ENCODE measurements at places on chromosomes 1 and 21.
A peak's percentile ranks its signal among the peaks of the same experiment; 100 is the strongest.

DNA sequence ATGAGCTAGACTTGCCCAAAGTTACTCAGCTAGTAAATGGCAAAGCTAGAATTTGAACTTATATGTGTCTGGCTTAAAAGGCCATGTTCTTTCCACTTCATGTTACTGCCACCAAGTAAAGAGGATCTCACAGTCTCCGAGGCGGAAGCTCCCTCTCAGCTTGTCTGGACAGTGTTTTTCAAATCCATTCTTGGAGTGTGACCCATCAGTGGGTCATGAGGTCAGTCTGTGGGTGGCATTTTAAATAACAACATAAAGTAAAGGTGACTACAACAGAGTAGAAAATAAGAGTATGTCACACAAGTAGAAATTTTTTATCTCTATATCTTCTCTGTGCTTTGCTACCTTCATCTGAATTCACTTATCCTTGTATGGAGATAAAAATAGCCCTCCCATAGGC lies 3.2 kb upstream of the HMGB4 start:
- no peaks in the 10 kb centered on the region for H3K27me3 ChIP-seq
- no peaks in the 10 kb centered on the region for H3K36me3 ChIP-seq
- no peak overlapping the region for H3K27ac ChIP-seq

GRCh38 chr1:11023201-11023600 lies 10.7 kb downstream of the TARDBP start:
- H3K27me3 ChIP-seq = no peaks in the 10 kb centered on the region
- H3K36me3 ChIP-seq = peaks cover 66% of the 10 kb centered on the region
- no peak overlapping the region for H3K27ac ChIP-seq
- H3K4me3 ChIP-seq = no peak overlapping the region

DNA sequence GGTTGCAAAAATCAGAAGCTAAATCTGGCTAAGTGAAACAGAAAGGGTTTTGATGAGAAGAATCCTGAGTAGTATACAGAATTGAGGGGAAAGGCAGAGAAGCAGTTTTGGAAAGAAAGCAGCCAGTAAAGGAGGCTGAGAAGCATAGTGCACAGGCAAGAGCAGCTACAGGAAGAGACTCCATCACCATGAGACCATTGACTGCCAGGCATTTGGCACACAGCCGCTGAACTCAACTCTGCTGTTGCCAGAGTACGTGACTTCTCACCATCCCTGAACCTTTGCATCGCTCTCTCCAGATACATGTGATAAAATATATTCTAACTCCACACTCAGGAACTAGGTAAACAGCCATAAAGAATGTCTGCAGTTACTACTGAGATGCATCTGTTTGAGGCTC lies 128.3 kb upstream of the C1orf21 start:
- H3K27ac ChIP-seq = no peak overlapping the region
- no peak for DNase-seq
- H3K36me3 ChIP-seq = no peaks in the 10 kb centered on the region
- no peaks in the 10 kb centered on the region for H3K4me1 ChIP-seq
- no peaks in the 10 kb centered on the region for H3K27me3 ChIP-seq

GRCh38 chr1:227424953-227425352 lies 106.7 kb upstream of the CDC42BPA start:
- H3K36me3 ChIP-seq = no peaks in the 10 kb centered on the region
- no peak overlapping the region for H3K27ac ChIP-seq
- peaks cover 24% of the 10 kb centered on the region for H3K4me1 ChIP-seq
- H3K4me3 ChIP-seq = no peak overlapping the region

GRCh38 chr1:12600880-12601633 lies 17.0 kb downstream of the DHRS3 start:
- H3K27me3 ChIP-seq = no peaks in the 10 kb centered on the region
- peak overlapping the region; percentile 95 for H3K27ac ChIP-seq
- H3K4me3 ChIP-seq = no peak overlapping the region

DNA sequence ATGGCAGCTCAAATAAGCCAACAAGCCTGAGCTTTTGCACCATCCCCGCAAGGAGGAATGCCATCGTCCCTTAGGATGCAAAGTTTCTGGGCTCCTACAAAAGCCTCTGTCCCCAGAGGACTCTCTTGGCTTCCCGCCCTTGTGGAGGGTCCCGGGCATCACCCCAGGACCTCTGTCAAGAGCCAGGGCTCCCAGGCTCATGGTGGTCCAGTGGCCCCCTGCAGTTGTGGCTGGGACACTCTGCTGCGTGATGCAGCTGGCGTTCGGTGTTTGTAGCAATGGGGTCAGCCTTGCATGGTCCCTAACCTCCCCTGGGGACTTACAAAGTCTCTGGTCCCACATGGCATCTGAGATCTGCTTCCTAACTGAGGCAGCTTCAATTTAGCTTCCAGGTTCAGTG lies 104.7 kb downstream of the RIPK4 start:
- H3K4me3 ChIP-seq = no peak overlapping the region
- H3K4me1 ChIP-seq = peaks cover 15% of the 10 kb centered on the region
- no peak overlapping the region for H3K27ac ChIP-seq
- DNase-seq = no peak
- no peaks in the 10 kb centered on the region for H3K27me3 ChIP-seq
- H3K36me3 ChIP-seq = no peaks in the 10 kb centered on the region

- H3K27ac ChIP-seq = no peak overlapping the region
- no peaks in the 10 kb centered on the region for H3K4me1 ChIP-seq
- no peaks in the 10 kb centered on the region for H3K27me3 ChIP-seq
- H3K36me3 ChIP-seq = no peaks in the 10 kb centered on the region
- H3K4me3 ChIP-seq = no peak overlapping the region
Measured at GRCh38 chr21:40668555-40669275, 178.2 kb downstream of the DSCAM start.
